Suppressor macrophage treated with lipopolysaccharide for 1 hour (primary cell): ENCODE measurements at places on chromosomes 7 and 10.
A peak's percentile ranks its signal among the peaks of the same experiment; 100 is the strongest.

- peak; percentile 83 for DNase-seq
Observed at GRCh38 chr10:103199488-103199887, 6.4 kb upstream of the NT5C2 start.

- DNase-seq = no peak
Observed at GRCh38 chr10:99781734-99782429, 558 bp upstream of the ABCC2 start.

DNA sequence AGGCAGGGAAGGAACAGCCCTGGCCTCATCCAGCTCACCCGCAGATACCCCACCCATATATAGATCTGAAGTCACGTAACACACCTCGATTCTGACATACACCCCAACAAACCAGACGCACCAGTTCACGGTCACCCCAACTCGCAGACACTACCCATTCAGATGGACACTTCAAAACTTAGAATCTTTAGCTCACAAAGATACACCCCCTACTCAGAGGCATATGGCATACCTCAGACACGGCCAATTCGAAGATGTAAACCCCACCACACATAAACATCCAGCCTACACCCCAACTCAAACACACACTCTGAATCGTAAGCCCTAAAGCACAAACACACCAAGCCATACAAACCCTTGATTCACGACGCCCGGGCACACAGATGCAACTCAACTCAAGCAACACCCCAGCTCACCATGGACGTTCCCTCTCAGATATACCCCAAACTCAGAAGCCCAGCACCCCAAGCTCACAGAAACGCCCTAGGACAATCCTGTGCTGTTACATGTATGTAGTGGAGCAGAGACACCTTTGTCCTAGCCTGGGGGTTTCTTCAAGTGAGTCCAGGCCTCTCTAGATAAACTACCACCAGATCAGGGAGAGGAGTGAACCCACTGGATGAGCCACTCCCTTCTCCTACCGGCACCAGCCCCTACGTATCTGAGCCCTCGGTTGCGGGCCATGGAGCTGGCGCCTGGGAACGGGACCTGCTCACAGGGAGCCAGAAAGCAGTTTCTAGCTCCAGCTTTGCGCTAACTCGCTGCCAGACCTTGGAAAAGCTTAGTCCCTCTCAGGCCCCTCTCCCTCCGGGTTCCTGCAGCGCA lies 8.8 kb downstream of the PSD start:
- DNase-seq = no peak

DNA sequence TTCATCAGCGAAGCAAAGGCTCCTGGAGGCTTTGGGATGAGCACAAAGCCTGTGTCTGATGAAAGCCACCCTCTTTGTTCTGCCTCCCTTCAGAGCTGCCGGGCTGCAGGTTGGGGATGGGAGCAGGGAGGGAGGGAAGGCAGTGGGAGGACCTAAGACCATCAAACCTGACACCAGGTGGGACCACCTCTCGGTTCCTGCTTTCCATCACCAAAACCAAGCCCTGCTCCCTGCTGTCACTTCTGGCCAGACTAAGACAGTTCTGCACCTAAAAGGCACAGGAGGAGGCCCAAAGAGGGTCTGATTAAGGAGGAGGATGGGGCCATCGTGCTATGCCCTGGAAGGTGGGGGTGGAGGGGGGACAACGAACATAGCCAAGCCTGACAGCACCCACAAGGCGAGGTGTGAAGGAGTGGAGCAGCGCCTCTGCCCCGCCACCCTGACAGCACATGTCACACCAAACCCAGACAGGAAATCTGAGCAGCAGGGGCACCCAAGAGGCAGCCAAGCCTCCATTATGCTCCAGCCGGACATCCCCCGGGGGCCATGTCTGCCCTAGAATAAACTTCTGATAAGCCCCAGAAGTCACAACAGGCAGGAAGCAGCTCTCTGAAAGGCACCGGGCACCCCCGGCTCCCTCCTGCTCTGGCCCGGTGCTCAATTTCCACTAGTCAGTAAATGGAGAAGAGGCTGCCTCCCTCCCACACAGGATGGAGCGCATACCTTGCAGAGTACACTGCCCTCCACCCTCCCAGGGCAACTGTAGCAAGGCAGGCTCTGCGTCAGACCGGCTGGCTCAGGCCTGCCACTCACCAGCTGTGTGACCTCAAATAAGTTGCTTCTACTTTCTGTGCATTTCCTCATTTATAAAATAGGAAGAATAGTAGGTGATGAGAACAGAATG lies 48.9 kb downstream of the DLG5 start:
- DNase-seq = peak; percentile 67

DNA sequence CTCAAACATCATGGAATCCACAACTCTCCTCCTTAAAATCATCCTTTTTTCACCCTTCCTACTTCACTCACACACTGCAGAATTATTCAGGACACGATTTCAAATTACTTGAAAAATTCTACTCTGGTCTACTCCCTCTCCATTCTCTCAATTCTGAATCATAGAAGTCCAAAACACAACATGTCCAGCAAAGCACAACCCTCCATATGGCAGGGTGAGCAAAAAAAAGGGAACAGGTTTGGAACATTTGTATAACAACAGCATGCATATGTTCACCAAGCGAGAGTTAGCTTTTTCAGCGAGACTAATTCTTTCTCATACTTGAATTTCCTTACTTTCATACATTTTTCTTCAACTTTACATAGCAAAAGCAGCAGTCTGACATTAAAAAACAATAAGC lies 73.4 kb downstream of the ABI1 start:
- no peak for DNase-seq
